ENCODE measurements at places on chromosomes 4 and X. TPM values are rescaled to one million over a fixed set of nuclear protein-coding genes. Genes with fewer than 3 reads are reported as not detected.

The SMIM43 gene
- not detected for total RNA-seq

The ARHGEF6 gene
- 34.4 TPM for total RNA-seq

The AFM gene
- not detected for total RNA-seq

The MID2 gene
- total RNA-seq = 9.3 TPM

- no peak for DNase-seq
These were observed 19.6 kb downstream of the NKX3-2 start for GRCh38 chr4:13524504-13525243.

- no peak for DNase-seq
These were observed 69.3 kb downstream of the BTC start for GRCh38 chr4:74724979-74725378.

GRCh38 chrX:78321809-78322208 lies 5.6 kb downstream of the CYSLTR1 start:
- DNase-seq = peak; percentile 18

DNA sequence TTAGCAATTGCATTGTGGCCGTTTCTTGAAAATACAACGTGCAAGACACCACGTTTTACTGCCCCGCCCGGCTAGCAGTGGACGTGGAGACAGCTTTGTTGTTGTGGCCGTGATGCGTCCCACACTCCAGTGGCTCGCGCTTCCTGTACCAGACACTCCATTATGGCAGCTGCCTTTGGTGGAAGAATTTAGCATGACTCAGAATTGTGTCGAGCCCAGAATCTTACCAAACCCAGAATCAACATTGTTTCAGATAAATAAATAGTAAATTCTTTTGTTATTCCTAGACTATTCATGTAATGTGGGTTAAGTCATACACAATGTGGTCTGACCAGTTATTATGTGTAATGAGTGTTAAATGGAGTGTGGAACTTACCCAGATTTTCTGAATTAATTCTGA lies 25.3 kb upstream of the S100P start:
- no peak for DNase-seq

DNA sequence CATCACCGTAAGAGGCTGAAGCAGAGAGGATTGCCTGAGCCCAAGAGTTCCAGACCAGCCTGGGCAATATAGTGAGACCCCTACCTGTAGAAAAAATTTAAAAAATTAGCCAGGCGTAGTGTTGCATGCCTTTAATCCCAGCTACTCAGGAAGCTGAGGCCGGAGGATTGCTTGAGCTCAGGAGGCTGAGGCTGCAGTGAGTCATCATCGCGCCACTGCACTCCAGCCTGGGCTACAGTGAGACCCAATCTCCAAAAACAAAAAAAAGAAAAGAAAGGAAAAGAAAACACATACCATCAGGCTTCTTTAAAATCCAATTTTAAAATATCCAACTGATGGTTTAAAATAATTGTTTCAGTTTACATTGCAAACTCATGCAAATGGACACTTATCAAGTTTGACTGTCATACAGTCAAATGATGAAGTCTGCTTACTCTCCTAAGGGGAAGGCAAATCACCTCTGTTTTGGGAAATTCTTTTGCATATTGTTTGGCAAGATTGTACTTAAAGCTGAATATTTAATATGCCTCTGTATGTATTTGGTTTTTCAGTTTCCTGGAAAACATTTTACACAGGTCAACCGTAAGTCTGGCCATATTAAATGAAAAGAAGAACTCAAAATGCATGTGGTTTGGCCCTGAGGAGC lies 23.7 kb upstream of the TENM3 start:
- DNase-seq = no peak

DNA sequence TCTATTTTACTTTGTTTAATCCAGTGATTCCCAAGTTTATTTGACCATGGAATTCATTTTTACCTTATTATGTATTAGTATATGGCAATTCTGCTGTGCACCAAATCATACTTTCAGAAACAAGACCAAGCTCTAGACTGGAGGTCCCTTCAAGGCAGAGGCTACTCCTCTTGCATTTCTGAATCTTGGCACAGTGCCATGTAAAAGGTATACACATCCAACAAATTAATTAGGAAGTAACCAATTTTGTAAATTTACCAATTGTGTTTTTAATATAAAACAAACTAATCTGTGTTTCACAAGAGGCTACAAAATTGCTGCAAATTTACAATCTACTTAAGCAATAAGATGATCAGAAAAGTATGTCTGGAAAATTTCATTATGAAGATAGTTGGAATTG lies 712.2 kb upstream of the HS3ST1 start:
- no peak for DNase-seq

- DNase-seq = no peak
These were observed 101.4 kb downstream of the FNIP2 start for GRCh38 chr4:158870282-158870625.

DNA sequence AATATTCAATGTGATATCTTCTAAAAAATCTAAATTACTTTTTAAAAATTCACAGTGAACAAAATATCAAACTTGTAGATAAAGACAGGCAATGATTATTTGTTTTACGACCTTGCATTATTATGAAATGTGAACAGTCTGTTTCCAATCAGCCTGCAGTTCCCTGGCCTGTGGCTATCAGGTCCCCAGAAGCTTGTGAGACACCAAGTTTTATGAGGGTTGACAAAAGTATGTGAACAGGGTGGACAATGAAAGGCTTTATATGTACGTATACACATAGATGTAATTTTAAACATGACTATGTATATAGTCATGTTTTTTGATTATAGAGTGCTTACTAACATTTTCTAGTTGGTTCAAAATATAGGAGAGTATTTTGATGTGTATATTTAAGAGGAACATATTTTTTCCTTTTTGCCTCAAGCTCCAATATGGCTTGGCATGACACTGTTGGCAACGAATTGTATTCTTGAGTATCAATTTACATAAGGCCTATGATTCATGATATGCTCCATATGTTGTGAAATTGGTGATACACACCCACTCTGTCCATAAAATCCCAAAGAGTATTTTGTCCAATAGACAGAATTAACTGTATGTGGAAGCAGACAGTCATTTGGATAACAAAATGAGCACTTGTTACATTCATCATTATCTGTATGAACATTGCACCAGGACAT lies 55.7 kb downstream of the BTC start:
- DNase-seq = no peak

All from activated naive CD8-positive, alpha-beta T cell treated with anti-CD3 and anti-CD28 coated beads for 36 hours (primary cell).